Liver (tissue), 10 donors: ENCODE measurements at places on chromosomes 6 and 20. TPM values are rescaled to one million over a fixed set of nuclear protein-coding genes. Genes with fewer than 3 reads are reported as not detected.

The NMBR gene
- polyA plus RNA-seq: not detected

The BCAS4 gene
- polyA plus RNA-seq: 0.47 TPM

The BNIP5 gene
- polyA plus RNA-seq: not detected

The SYCP2L gene
- not detected for polyA plus RNA-seq

The MOCS3 gene
- 2.4 TPM for polyA plus RNA-seq

The CITED2 gene
- 30.5 TPM for polyA plus RNA-seq
